Right cardiac atrium (tissue), 5 donors: ENCODE measurements at places on chromosomes 3 and 15. TPM values are rescaled to one million over a fixed set of nuclear protein-coding genes. Genes with fewer than 3 reads are reported as not detected.

Gene TUSC7
- not detected for total RNA-seq

Gene DUOXA1
- total RNA-seq, result 0.72 TPM

Gene GOLGA6L10
- total RNA-seq, result 1.4 TPM

Gene FAM107A
- total RNA-seq, result 55.9 TPM

Gene KIF7
- total RNA-seq, result 3.7 TPM

Gene SPINT1
- 0.58 TPM for total RNA-seq

Gene UBAP1L
- total RNA-seq, result 2.5 TPM

Gene NDN
- total RNA-seq, result 50.0 TPM

- no peak for DNase-seq
Measured at GRCh38 chr15:92821491-92822116, 78.5 kb upstream of the CHD2 start.

DNA sequence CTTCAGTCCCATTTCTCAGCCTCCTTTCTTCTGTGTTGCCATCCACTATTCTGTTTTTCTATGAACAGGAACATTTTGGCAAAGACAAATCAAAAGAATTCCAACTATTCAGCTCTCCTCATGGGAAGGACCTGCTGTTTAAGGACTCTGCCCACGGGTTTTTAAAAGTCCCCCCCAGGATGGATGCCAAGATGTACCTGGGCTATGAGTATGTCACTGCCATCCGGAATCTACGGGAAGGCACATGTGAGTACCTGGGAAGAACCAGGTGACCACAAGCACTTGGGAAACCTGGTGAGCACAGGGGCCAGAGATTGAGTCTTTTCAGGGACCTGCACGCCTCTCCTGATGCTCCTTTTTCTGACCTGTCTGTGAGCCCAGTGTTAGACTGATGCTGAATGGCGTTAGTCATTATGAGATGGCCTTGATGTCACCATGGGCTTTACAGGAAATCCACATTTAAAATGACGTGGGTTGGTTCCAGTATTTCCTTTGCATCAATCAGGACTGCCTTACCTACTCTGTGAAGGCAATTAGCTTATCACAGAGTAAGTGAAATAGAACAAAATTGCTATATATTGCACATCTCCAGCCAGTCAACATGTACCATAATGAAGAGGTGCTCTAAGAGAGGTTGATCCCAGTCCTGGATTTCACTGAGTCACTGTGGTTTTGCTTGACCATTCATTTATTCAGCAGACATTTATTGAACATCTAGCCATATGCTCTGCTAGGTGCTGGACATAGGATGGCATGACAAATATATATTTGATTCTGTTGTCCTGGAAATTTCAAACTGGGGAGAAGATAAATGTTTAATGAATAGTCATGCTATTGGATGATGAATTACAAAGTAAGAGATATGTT lies 11.7 kb downstream of the TF start:
- DNase-seq, result no peak

DNA sequence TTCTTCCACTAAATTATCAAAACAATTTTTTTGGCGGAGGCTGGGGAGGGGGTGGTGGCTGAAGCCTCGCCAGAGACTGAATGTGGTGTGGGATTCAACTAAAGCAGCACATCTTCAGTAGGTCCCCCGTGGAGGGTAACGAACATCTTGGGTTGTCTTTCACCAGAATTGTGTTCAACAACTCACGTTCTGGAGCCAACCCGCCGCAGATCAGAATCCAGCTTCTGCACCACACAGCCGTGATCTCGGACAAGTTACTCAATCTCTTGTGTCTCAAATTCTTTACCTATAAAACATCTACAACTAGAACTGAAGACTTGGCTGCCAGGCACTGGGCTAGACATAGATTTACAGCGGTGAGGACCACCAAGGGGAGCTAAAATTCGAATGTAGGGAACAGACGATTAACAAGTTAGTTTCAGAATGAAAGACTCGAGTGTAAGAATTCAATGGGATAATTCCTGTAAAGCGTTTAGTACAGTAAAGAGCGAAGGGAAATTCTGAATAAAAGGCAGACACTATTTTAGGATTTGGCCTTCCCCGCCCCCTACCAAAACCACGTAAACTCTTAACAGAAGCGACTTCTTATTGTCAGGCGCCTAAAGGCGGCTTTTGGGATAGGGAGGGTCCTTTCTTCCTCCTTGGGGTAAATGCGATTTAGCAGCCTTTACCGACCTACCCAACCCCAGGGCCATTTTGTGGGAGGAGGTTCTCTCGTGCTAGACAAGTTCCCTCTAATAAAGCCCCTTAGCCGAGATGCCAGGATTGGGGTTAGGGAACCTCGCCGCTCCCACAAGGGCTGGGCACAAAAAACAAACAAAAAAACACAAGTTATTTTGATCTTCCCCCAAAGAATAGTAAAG lies 697 bp upstream of the RAB5A start:
- no peak for DNase-seq

- no peak for DNase-seq
Measured at GRCh38 chr3:123330441-123330991, 118.4 kb downstream of the ADCY5 start.

GRCh38 chr15:93981706-93982105 lies 249.7 kb upstream of the MCTP2 start:
- no peak for DNase-seq

- no peak for DNase-seq
Measured at GRCh38 chr15:48993380-48993779, 29.7 kb upstream of the SHC4 start.

DNA sequence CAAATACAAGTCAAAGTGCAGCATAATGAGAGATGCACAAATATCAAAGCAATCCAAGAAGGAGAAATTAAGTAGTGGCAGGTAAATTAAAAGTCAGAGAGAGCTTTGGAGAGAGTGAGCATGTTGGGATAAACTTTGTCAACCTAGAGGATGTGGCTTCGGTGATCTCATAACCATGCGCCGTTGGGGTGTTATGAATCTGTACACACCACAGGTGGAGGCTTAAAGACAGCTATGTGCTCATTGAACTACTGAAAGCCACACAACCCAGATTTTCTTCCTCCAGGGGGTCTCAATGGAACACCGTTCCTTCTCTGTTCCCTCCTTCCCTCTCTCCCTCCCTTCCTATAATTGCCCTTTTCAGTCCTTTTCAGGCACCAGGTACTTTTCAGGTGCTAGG lies 52.0 kb downstream of the SUCNR1 start:
- no peak for DNase-seq

- no peak for DNase-seq
Measured at GRCh38 chr3:179750720-179751328, 98.0 kb downstream of the USP13 start.

- DNase-seq, result no peak
Measured at GRCh38 chr3:120683213-120683612, 1.2 kb upstream of the HGD start.

- DNase-seq, result peak; percentile 36
Measured at GRCh38 chr15:68341760-68342725, 64.5 kb downstream of the FEM1B start.

DNA sequence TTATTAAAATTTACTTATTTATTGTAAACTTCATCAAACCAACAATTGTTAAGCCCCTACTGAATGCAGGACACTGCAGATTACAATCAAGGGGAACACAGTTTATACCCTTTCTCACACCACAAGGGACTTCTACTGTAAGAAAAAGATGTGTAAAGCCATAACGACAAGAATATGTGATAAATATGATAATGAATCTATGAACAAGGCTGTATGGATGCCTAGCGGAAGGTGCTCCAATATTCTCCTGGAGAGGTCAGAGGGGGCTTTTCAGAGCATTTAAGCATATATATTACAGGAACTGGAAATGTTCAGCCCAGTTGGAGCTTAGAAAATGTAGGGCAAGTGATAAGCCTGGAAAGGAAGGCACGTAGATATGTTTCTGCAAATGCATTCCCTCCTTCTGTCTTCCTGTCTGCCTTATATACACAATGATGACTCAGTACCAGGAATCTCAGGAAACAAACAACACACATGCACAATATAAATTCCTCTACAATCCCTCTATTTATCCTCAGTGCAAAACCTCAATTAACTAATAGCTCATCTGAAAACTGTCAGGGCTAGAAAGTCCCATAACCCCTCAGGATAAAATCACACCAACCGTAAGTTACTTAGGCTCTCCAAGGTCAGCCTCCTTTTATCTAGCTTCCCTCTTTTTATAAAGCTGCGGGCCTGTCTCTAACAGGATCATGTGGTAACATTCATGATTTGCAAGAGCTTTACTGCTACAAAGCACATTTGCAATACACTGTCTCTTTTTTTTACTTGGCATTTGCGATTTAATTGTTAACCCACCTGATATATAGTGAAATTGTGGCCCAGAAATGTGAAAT lies 393.1 kb downstream of the LPP start:
- DNase-seq, result no peak

GRCh38 chr3:42367903-42368302 lies 42.5 kb downstream of the LYZL4 start:
- no peak for DNase-seq

- DNase-seq, result no peak
Measured at GRCh38 chr3:66405701-66406091, 95.1 kb downstream of the LRIG1 start.

DNA sequence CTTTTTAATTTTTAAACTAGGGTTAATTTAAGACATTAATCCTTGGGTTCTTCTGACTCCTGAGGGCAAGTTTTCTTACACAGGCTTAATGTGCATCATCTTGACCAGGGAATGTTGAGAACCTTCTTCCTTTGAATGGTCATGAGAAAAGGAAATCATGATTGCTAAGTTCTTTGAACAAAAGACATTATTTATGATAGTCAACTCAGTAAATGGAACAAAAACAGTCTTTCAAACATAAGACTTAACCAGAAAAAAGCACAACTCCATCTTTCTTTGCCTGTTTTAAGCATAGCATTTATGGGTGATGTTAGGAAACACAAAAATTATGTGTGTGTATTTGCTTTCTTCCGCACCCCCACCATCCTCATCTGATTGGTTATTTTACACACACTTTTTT lies 5.4 kb downstream of the TLNRD1 start:
- DNase-seq, result no peak

GRCh38 chr3:101886626-101887025 lies 37.3 kb downstream of the NFKBIZ start:
- no peak for DNase-seq

DNA sequence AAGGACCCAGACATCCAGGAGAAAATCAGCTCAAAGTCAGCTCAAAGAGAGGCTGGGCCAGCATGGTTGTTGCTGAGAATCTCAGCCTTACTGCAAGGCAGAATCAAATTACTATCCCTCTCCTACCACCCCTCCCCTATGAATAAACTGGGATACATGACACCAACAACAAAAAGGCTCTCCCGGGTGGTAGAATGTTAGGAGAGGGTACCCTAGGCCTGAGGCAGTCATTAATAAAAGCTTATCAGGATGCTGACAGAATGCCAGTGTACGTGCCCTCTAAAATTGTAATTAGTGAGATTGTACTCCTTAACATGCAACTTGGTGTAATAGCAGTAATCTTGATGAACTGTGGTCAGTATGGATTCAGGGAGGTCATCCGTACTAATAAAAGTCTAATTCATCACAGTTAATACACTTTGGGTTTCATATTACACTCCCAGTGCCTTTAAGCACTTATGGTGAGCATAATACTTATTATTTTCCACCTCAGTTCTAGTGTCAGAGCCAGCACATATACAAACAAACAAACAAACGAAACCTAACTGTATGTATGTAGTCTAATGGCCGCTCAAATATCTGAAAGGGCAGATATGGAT lies 76.5 kb downstream of the B3GALNT1 start:
- DNase-seq, result no peak

- no peak for DNase-seq
Measured at GRCh38 chr3:165195241-165195639, 944 bp downstream of the SLITRK3 start.

GRCh38 chr15:82963471-82964341 lies 11.2 kb upstream of the HOMER2 start:
- no peak for DNase-seq

GRCh38 chr3:87461036-87461435 lies 184.7 kb upstream of the POU1F1 start:
- no peak for DNase-seq

DNA sequence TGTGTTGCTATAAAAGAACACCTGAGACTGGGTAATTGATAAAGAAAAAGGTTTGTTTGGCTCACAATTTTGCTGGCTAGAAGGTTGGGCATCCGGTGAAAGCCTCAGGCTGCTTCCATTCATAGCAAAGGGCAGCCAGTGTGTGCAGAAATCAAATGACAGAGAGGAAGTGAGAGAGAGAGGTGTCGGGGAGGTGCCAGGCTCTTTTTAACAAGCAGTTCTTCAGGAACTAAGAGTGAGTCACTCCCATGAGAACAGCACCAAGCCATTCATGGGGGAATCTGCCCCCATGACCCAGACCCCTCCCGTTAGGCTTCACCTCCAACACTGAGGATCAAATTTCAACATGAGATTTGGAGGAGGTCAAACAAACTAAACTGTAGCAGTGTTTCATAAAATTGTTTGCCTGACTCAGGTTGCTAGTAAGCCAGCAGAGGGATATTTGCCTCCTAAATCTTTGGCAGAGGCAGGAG lies 4.5 kb upstream of the PARP15 start:
- DNase-seq, result no peak
